Fibroblast of skin of back (primary cell): ENCODE measurements at places on chromosomes 11 and 22.

DNA sequence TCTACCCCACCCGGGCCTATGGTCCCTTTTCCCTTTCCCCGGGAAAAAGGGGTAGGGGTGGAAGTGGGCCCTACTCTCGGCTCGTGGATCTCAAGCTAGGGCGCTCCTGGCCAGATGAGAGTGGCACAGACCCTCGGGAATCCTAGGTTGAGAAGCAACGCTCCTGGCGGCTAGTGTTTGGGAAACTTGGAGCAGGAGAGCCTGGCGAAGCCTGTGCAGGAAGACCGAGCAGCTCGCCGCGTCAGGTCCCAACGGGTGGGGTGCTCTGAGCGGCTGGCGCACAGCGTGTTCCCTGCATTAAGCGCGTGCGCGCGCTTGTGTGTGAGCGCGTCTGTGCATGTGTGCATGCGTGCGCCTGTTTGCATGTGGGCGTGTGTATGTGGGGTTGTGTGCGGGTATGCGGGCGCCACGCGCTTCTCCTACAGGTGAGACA lies 7.1 kb upstream of the FLI1 start:
- peak; percentile 45 for DNase-seq

- DNase-seq, result peak; percentile 8
Measured at GRCh38 chr11:43360361-43361032, 1.8 kb downstream of the TTC17 start.

DNA sequence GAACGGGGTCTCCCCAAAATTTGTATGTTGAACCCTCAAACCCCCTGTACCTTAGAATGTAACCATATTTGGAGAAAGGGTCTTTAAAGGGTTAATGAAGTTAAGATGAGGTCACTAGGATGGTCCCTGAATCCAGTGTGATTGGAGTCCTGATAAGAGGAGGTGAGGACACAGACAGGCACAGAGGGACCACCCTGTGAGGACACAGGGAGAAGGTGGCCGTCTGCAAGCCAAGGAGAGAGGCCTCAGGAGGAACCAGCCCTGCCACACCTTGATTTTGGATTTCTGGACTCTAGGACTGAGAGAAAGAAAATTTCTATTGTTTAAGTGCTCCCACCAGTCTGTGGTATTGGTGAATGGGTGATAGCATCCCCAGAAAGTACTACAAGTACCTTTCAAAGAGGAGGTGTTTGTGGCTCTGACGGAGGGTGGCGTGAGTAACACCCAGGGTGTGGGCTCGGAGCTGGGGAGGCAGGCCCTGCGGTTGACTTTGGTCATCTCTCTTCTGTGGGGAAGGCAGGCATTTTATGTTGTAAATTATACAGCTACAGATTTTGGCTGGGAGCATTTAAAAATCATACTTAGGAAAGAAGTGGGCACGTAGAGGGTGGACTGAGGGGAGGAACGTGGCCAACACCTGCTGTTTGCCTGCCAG lies 13.8 kb downstream of the MRGPRF start:
- DNase-seq, result no peak

GRCh38 chr22:24697621-24698082 lies 76.9 kb downstream of the PIWIL3 start:
- no peak for DNase-seq

DNA sequence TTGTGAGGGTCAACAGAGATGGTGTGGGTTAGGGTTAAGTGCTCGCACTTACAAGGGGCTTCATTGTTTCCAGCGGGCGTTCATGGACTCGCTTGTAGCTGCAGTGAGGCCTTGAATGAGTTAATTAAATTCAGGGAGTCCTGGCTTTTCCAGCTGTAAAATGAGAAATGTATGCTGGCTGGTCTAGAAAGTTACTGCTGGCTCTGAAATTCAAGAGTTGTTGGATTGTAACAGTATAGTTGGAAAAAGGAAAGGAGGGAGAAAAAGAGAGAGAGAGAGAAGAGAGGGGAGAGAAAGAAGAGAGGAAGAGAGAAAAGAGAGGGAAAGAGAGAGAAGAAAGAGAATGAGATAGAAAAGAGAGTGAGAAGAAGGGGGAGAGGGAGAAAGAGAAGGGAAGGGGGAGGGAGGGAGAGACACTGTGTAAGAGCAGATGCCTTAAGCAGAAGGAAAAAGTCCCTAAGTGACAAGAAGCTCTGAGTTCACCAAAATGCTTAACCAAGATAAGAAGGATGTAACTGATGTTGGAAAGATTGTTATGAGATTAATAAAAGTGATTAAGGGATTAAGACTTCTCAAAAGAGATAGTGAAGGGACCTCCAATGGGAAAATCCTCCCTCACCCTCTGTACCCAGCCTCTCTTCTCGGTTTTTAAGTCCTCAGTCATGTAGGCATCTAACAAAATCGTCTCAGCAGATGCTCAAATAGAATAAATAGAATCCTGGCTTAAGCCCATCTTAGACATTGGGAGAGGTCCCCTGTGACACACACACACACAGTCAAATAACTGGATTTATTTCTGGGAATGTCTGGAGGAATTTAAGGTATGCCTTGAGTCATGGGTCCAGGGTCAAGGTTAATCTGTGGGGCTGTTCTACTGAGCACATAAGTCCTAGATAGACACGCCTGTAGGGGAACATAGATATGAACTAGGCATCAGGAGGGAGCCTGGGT lies 477.9 kb downstream of the MIAT start:
- DNase-seq, result peak; percentile 97

- no peak for DNase-seq
Measured at GRCh38 chr11:125724125-125724524, 22.0 kb upstream of the PATE1 start.
